ENCODE measurements at places on chromosomes 11 and 22. TPM values are rescaled to one million over a fixed set of nuclear protein-coding genes. Genes with fewer than 3 reads are reported as not detected.

The ADAMTS8 gene
- total RNA-seq: not detected

- H3K4me3 ChIP-seq: peak overlapping the region; percentile 13
- H3K36me3 ChIP-seq: no peaks in the 10 kb centered on the region
- peaks cover 40% of the 10 kb centered on the region for H3K4me1 ChIP-seq
- DNase-seq: peak; percentile 64
- H3K27me3 ChIP-seq: no peaks in the 10 kb centered on the region
Observed at GRCh38 chr22:23178512-23179254, 1.6 kb upstream of the BCR start.

GRCh38 chr11:108551651-108552462 is 41.7 kb downstream of the EXPH5 start:
- no peaks in the 10 kb centered on the region for H3K27me3 ChIP-seq
- no peaks in the 10 kb centered on the region for H3K36me3 ChIP-seq
- H3K4me1 ChIP-seq: no peaks in the 10 kb centered on the region
- no peak overlapping the region for H3K4me3 ChIP-seq

The GLB1L3 gene
- total RNA-seq: not detected

DNA sequence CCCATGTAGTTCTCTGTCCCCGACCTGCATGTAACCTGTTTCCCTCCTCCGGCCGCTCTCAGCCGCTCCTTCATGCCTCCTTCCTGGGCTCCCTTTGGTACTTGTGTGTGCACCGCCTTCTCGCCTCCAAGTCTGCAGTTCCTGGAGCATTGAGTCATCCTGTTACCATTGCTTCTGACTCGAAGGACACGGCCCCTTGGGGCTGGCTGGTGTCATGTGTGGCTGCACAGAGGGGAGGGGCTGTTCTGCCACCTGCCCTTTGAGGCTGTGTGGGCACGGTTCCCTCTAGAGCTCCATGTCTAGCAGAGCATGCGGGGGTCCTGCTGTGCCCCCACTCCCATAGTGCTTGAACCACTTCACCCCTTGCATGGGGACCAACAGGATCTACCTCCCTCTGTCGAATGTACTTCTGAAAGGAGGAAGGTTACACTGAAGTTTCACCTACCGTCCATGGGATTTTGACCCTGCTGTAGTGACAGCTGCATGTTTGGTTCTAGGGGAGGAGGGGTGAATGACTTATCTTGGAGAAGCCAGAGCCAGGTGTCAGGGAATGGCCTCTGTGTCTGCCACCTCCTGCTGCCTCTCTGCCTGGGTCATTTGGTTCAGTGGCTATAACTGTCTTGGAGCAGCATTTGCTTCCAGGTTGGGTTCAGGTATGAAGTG is 39.6 kb downstream of the BCR start:
- no peaks in the 10 kb centered on the region for H3K27me3 ChIP-seq
- H3K4me3 ChIP-seq: peak overlapping the region; percentile 4
- H3K27ac ChIP-seq: no peak overlapping the region
- H3K36me3 ChIP-seq: no peaks in the 10 kb centered on the region
- DNase-seq: peak; percentile 83
- H3K4me1 ChIP-seq: peaks cover 51% of the 10 kb centered on the region

GRCh38 chr11:116190861-116191260 is 581.9 kb downstream of the BUD13 start:
- H3K36me3 ChIP-seq: peaks cover 4% of the 10 kb centered on the region
- H3K4me3 ChIP-seq: no peak overlapping the region
- H3K27ac ChIP-seq: no peak overlapping the region
- no peaks in the 10 kb centered on the region for H3K27me3 ChIP-seq
- no peaks in the 10 kb centered on the region for H3K4me1 ChIP-seq

- peaks cover 34% of the 10 kb centered on the region for H3K4me1 ChIP-seq
- no peak for DNase-seq
- H3K36me3 ChIP-seq: no peaks in the 10 kb centered on the region
- H3K27ac ChIP-seq: peak overlapping the region; percentile 5
- H3K4me3 ChIP-seq: peak overlapping the region; percentile 90
- H3K27me3 ChIP-seq: no peaks in the 10 kb centered on the region
Observed at GRCh38 chr11:11622340-11622706, 518 bp upstream of the GALNT18 start.

The CTTN gene
- total RNA-seq: 264 TPM

- no peaks in the 10 kb centered on the region for H3K27me3 ChIP-seq
- DNase-seq: no peak
- peaks cover 76% of the 10 kb centered on the region for H3K36me3 ChIP-seq
- no peak overlapping the region for H3K4me3 ChIP-seq
- H3K27ac ChIP-seq: peak overlapping the region; percentile 97
Observed at GRCh38 chr11:46673713-46674462, 26.5 kb downstream of the ARHGAP1 start.

GRCh38 chr22:17672417-17672991 is 33.9 kb downstream of the BCL2L13 start:
- H3K36me3 ChIP-seq: peaks cover 37% of the 10 kb centered on the region
- no peak for DNase-seq
- no peaks in the 10 kb centered on the region for H3K27me3 ChIP-seq
- peaks cover 17% of the 10 kb centered on the region for H3K4me1 ChIP-seq
- H3K27ac ChIP-seq: no peak overlapping the region

The OR52N4 gene
- total RNA-seq: not detected

The CEP126 gene
- 4.3 TPM for total RNA-seq

GRCh38 chr22:29814003-29814402 is 24.1 kb downstream of the ASCC2 start:
- H3K4me1 ChIP-seq: no peaks in the 10 kb centered on the region
- no peak overlapping the region for H3K4me3 ChIP-seq
- H3K36me3 ChIP-seq: peaks cover 92% of the 10 kb centered on the region
- no peak overlapping the region for H3K27ac ChIP-seq
- no peak for DNase-seq

GRCh38 chr11:76296731-76297542 is 84.0 kb downstream of the THAP12 start:
- H3K36me3 ChIP-seq: peaks cover 4% of the 10 kb centered on the region
- DNase-seq: no peak
- H3K27ac ChIP-seq: no peak overlapping the region
- H3K4me1 ChIP-seq: no peaks in the 10 kb centered on the region
- H3K4me3 ChIP-seq: no peak overlapping the region

GRCh38 chr11:91299980-91300379 is 924.6 kb upstream of the FAT3 start:
- H3K4me1 ChIP-seq: peaks cover 11% of the 10 kb centered on the region
- H3K27me3 ChIP-seq: no peaks in the 10 kb centered on the region
- H3K4me3 ChIP-seq: no peak overlapping the region
- peak; percentile 54 for DNase-seq

Measured in MCF 10A (cell line).